ENCODE measurements at places on chromosomes 5 and 9.

GRCh38 chr9:99594056-99594780, 227.5 kb upstream of the NR4A3 start:
- no peak for DNase-seq

GRCh38 chr5:154209591-154210081, 19.1 kb downstream of the GALNT10 start:
- no peak for DNase-seq

DNA sequence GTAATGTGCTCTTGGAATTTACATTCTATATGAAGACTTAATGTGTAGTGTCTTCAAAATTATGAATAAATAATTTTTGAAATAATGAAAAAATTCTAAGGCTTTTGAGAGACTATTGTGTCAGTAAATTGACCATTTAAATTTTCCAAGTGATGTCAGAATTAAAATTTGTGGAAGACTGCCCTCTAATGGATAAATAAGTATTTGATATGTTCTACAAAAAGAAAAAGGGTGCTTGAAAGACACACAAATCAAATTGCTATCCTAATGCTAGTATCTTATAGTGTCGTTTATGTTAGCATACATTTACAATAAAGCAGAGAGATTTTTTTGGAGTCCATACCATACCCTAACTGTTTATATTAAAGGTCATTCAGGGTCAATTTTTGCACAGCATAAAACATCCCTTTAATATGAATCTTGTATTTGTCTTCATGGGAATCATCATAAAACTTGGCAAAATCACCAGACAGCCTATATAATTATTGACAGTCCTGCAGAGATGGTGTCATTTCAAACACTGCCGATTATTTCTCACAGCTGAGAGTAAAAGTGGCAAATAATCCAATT, 120.8 kb upstream of the SLC27A6 start:
- no peak for DNase-seq

- no peak for DNase-seq
Observed at GRCh38 chr5:14945450-14945849, 73.9 kb upstream of the ANKH start.

DNA sequence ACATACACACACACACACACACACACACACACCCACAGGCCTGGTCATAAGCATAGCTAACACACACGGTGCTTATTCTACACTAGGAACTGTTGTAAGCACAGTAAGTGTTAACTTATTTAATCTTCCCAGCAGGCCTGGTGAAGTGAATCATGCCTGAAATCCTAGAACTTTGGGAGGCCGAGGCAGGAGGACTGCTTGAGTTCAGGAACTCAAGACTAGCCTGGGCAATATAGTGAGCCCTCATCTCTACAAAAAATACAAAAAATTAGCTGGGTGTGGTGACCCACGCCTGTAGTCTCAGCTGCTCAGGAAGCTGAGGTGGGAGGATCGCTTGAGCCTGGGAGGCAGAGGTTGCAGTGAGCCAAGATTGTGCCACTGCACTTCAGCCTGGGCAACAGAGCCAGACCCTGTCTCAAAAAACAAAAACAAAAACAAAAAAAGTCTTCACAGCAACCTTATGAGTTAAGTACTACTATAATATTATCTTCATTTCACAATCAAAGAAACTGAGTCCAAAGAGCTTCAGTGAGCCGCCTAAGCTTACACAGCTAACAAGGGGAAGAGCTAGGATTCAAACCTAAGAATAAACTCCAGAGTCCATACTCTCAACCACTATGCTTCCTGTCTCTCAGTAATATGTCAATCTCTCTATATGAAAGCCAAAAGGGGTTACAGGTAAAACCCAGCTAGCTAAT, 2.3 kb downstream of the MEGF9 start:
- DNase-seq, result no peak

GRCh38 chr5:16572289-16573015, 44.3 kb downstream of the RETREG1 start:
- no peak for DNase-seq

- no peak for DNase-seq
Observed at GRCh38 chr5:93381057-93381456, 200.0 kb downstream of the NR2F1-AS1 start.

GRCh38 chr9:130003943-130004552, 38.9 kb downstream of the FNBP1 start:
- no peak for DNase-seq

DNA sequence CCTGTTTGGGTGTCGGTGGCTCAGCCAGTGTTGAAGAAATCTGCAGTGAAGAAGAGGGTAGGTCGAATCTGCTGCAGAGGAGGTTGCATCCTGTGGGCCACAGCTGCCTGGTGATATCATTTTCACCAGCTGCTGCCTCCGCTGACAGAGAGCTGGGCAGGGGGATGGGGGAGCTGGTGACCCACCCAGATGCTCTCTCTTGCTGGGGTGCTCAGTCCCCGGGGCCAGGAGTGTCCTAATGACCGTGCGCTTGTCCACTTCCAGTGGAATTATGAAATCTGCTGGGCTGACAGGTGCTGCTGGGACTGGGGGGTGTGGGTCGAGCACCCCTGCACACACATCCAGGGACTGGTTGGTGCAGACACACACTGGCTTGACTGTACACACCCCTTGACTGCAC, 83.2 kb upstream of the IRX4 start:
- DNase-seq, result no peak

GRCh38 chr5:88667496-88668201, 215.3 kb downstream of the MEF2C start:
- no peak for DNase-seq

DNA sequence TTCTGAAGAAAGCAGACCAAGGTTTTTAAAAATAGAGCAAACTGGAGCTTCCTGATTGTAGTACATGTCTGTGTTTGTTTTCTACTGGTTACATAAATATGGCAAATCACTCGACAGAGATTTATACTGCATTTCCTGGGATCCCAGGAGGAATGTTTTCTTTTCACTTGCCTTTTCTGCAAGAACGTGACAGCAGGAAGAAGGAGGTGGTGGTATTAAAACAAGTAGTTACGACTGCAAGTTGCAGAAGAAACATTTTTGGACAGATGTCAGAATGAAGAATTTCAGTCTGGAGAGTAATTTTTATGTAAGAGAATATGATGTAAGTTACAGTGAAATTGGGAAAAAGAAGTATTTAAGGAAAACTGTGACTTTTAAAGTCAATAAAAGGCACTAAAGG, 253.7 kb upstream of the NFIL3 start:
- no peak for DNase-seq

DNA sequence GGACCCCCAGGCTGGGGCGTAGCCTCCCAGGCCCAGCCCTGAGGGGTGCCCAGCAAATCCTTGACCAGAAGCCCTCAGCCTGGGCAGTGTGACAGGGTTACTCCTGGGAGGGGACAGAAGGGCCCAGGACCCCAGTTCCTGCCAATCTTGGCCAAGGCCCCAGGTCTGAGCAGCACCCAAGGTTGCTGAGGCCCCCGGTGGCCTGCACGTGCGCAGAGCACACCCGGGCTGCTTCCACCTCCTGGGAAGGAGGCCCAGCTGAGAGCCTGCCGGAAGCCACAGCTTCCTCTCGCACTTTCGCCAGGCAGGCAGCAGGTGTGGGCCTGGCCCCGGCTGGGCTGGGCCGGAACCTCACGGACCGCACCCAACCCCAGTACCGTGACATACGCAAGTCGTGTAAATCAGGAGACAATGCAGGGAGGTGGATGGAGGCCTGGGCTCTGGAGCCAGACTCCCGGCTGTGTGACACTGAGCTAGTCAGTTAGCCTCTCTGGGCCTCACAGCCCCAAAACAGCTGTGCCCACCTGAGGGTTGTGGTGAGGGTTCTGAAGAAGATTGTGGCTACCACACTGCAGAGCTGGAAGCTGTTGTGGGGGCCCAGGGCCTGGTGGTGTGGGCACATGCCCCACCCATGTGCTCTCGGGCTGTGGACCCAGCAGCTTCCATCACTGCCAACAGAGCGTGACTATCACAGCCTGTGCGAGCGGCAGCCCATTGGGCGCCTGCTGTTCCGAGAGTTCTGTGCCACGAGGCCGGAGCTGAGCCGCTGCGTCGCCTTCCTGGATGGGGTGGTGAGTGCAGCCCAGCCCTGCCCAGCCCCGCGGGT, 5.1 kb downstream of the GRK6 start:
- DNase-seq, result no peak

- no peak for DNase-seq
Observed at GRCh38 chr9:127808347-127809001, 5.8 kb downstream of the FPGS start.

GRCh38 chr5:162473041-162473714, 405.6 kb downstream of the GABRG2 start:
- DNase-seq, result no peak

- DNase-seq, result no peak
Observed at GRCh38 chr9:118108971-118109370, 404.8 kb downstream of the TLR4 start.
